ENCODE measurements at places on chromosomes 3 and 15. TPM values are rescaled to one million over a fixed set of nuclear protein-coding genes. Genes with fewer than 3 reads are reported as not detected.

The SPCS1 gene
- total RNA-seq: 64.1 TPM

The GHSR gene
- total RNA-seq: not detected

The MAP6D1 gene
- total RNA-seq: 2.3 TPM

The HRH1 gene
- total RNA-seq: 21.6 TPM

The TMPRSS7 gene
- not detected for total RNA-seq

The CNOT10 gene
- 23.6 TPM for total RNA-seq

The NCK1 gene
- total RNA-seq: 39.1 TPM

The GRAMD1C gene
- 4.2 TPM for total RNA-seq

The SENP8 gene
- 1.9 TPM for total RNA-seq

The IL12A gene
- total RNA-seq: 3.7 TPM

The FMN1 gene
- total RNA-seq: 2.5 TPM

The MEX3B gene
- total RNA-seq: 11.9 TPM

The TEX55 gene
- total RNA-seq: not detected

The MOBP gene
- not detected for total RNA-seq

The PDCD7 gene
- total RNA-seq: 16.1 TPM

The ZNF385D gene
- 1.2 TPM for total RNA-seq

The MBNL1 gene
- total RNA-seq: 346 TPM

The RGMA gene
- total RNA-seq: 1.3 TPM

The HIGD2B gene
- not detected for total RNA-seq

Data from smooth muscle cell of the pulmonary artery (primary cell).